Neural crest cell (in vitro differentiated cells): ENCODE measurements at places on chromosomes 12 and 14. TPM values are rescaled to one million over a fixed set of nuclear protein-coding genes. Genes with fewer than 3 reads are reported as not detected.

KLRG1 gene
- 5.8 and 7.0 TPM in 2 replicates for total RNA-seq

SIX6 gene
- total RNA-seq = not detected in 2 replicates

BBS10 gene
- 11.4 and 11.6 TPM in 2 replicates for total RNA-seq

HOXC11 gene
- total RNA-seq = not detected in 2 replicates

KRT8 gene
- total RNA-seq = 8.3 and 10.3 TPM in 2 replicates

ADAM21 gene
- total RNA-seq = not detected in 2 replicates

KLHDC1 gene
- total RNA-seq = 2.0 and 2.1 TPM in 2 replicates

GRCh38 chr14:45664668-45665356, 411.8 kb upstream of the MIS18BP1 start:
- H3K27me3 ChIP-seq = peaks cover 2% of the 10 kb centered on the region
- H3K4me3 ChIP-seq = no peak overlapping the region
- no peaks in the 10 kb centered on the region for H3K36me3 ChIP-seq
- DNase-seq = no peak
- no peak overlapping the region for H3K27ac ChIP-seq

GRCh38 chr12:108699955-108700563, 31.3 kb downstream of the CORO1C start:
- no peak overlapping the region for H3K4me3 ChIP-seq
- H3K27me3 ChIP-seq = no peaks in the 10 kb centered on the region
- H3K27ac ChIP-seq = no peak overlapping the region
- peaks cover 38% of the 10 kb centered on the region for H3K4me1 ChIP-seq

- no peak for DNase-seq
- no peak overlapping the region for H3K27ac ChIP-seq
- no peaks in the 10 kb centered on the region for H3K36me3 ChIP-seq
- peaks cover 69% of the 10 kb centered on the region for H3K4me1 ChIP-seq
- no peak overlapping the region for H3K4me3 ChIP-seq
Observed at GRCh38 chr14:20803223-20803622, 579 bp upstream of the RNASE1 start.

GRCh38 chr14:99565383-99565782, 38.6 kb downstream of the CCDC85C start:
- H3K27ac ChIP-seq = no peak overlapping the region
- H3K36me3 ChIP-seq = no peaks in the 10 kb centered on the region
- DNase-seq = no peak
- H3K4me1 ChIP-seq = peaks cover 44% of the 10 kb centered on the region
- no peak overlapping the region for H3K4me3 ChIP-seq
- peaks cover 2% of the 10 kb centered on the region for H3K27me3 ChIP-seq

DNA sequence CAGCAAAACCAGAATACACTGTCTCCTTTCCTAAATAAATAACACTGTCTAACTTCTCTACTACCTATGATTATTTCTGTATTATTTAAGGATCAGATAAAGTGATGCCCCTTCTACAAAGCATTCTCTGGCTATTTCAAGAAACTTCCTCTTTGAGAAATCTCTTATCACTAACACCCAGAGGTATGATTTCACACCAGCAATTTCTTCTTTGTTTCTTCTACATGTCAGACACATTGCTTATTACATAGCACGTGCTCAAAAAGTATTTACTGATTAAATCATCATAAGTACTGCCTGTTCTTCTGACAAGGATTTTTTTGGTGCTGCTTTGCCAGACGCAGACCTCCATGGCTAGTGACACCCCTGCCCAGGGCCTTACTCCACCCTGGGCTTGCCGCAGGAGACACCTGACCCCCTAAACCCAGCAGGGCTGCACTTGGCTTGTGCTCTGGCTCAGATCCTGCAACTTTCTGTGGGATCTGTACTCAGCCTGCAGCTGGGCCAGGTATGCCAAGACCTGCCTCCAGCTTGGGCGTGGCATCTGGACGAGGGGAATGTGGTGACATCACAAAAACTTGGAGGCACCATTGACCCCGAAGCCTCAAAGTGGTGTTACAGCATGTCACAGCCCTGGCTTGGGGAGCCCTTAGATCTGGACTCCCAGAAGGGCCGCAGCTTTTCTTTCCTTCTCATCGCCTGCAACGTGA, 15.4 kb upstream of the HIGD1C start:
- H3K36me3 ChIP-seq = no peaks in the 10 kb centered on the region
- H3K4me3 ChIP-seq = no peak overlapping the region
- no peaks in the 10 kb centered on the region for H3K27me3 ChIP-seq
- no peak overlapping the region for H3K27ac ChIP-seq
- DNase-seq = no peak

- no peak overlapping the region for H3K4me3 ChIP-seq
- no peaks in the 10 kb centered on the region for H3K36me3 ChIP-seq
- H3K4me1 ChIP-seq = no peaks in the 10 kb centered on the region
- no peaks in the 10 kb centered on the region for H3K27me3 ChIP-seq
- H3K27ac ChIP-seq = no peak overlapping the region
Observed at GRCh38 chr12:17278946-17279345, 673.0 kb upstream of the LMO3 start.

- no peak overlapping the region for H3K4me3 ChIP-seq
- H3K4me1 ChIP-seq = peaks cover 39% of the 10 kb centered on the region
- H3K27ac ChIP-seq = no peak overlapping the region
- no peaks in the 10 kb centered on the region for H3K27me3 ChIP-seq
- H3K36me3 ChIP-seq = peaks cover 8% of the 10 kb centered on the region
Observed at GRCh38 chr12:24719293-24719721, 229.6 kb downstream of the BCAT1 start.

DNA sequence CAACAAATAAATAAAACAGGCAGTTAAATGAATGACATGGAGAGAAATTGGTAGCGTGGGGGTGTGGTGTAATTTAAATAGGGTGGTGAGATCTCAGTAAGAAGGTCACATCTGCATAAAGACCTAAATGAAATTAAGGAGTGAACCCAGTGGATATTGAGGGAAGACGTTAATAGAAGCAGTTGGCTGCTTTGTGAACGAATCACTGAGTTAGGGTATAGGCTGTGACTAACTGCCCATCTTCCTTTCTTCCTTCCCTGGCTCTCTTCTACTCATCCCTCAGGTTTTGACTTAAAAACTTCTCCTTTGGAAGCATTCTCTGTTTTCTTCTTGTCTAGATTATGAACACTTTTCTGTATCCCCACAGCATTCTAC, 64.7 kb downstream of the BTG1 start:
- peaks cover 3% of the 10 kb centered on the region for H3K36me3 ChIP-seq
- peaks cover 42% of the 10 kb centered on the region for H3K4me1 ChIP-seq
- no peak overlapping the region for H3K27ac ChIP-seq

- H3K27me3 ChIP-seq = peaks cover 18% of the 10 kb centered on the region
- DNase-seq = no peak
- H3K4me3 ChIP-seq = no peak overlapping the region
- H3K36me3 ChIP-seq = no peaks in the 10 kb centered on the region
Observed at GRCh38 chr14:73630009-73630780, 14.6 kb upstream of the DNAL1 start.
